ENCODE measurements at places on chromosomes 5 and 9.

GRCh38 chr9:16821344-16821743 lies 49.1 kb downstream of the BNC2 start:
- DNase-seq = no peak

DNA sequence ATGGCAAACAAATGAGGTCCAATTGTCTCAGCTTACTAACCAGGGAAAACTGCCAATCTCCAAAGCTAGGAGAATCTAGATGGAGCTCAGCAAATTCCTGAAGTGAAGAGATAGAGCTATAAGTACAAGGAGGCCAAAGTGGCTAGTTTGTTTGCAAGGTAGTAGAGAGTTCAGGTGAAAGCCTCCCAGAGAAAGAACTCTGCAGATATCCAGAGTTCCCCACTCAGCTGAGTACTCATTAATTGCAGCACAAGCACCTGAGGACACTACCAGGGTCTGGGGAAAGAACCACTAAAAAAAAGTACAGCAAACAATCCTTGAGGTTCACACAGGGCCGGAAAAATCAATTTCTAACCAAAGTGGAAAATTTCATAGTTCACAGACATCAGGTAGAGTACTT lies 250.9 kb downstream of the TMEM232 start:
- no peak for DNase-seq

- no peak for DNase-seq
These were observed 19.7 kb upstream of the ABL1 start for GRCh38 chr9:130815242-130815808.

DNA sequence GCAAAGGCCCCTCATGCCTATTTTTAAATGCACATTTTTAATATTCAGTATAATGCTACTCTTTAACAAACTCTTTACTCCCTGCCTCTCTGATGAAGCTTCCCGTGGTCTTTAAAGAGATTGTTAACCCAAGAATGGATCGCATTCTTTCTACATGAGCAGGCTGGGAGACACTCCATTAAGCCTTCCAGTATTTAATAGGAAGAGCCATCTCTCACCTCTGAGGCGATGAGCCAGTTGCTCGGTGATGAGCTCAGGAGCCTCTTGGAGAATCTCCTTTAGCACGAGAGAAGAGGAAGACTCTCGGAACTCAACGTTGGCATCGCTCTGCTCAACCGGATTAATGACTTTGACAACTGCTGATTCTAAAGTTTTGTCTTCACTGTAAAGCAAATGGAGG lies 59.6 kb downstream of the PRUNE2 start:
- no peak for DNase-seq

Data from CD14-positive monocyte (primary cell).